Muscle of leg (tissue), 16 donors: ENCODE measurements at places on chromosomes 5 and 9. TPM values are rescaled to one million over a fixed set of nuclear protein-coding genes. Genes with fewer than 3 reads are reported as not detected.

The CNTNAP3B gene
- total RNA-seq, result 8.4 TPM

The SLC6A19 gene
- not detected for total RNA-seq

The FGD3 gene
- total RNA-seq, result 2.8 TPM

DNA sequence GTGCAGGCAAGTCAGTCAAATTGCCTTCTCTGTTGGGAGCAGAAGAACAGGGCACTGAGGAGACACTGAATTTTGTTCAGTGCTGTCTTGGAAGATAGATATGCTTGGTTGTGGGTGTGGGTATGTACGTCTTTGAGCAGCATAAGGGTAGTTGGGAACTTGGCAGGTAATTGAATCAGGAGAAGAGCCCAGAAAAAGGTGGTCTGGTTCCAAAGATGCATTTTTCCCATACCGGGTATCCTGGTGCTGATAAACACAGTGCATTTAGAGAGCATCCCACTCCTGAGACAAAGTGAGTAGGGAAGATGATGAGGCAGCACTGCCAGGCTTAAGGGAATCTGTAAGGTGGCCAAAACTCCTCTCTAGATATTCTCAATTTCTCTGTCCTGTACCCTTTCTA is 40.6 kb downstream of the TEK start:
- DNase-seq, result no peak

- peak; percentile 52 for DNase-seq
These were observed 7.7 kb downstream of the TPM2 start for GRCh38 chr9:35682051-35682450.

DNA sequence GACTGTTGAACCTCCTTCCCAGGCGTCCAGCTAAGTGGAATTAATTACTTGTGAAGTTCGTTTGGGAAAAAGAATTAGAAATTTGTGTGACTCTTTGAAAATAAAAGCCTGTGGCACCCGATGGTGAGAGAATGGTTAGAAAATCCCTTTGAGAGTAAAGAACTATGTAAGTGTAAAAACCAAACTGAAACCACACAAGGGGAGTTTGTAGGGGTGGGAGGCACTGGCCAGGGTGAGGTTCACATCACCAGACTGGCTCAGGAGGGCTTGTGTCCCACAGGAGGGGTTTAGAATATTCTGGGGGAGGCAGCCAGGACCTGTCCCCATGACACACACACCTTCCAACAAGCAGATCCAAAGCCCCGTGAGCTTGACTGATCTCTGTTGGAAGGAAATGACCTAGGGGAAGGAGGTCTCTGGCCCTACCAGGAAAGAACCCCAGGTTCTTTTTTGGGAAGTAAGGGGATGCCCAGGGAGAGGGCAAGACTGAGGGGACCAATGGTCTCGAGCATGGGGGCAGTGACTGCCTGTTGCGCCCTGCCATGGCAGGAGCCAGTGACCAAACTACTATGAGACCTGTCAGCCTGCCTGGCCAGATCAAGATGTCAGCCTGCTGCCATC is 4.3 kb downstream of the SPATA24 start:
- DNase-seq, result no peak

DNA sequence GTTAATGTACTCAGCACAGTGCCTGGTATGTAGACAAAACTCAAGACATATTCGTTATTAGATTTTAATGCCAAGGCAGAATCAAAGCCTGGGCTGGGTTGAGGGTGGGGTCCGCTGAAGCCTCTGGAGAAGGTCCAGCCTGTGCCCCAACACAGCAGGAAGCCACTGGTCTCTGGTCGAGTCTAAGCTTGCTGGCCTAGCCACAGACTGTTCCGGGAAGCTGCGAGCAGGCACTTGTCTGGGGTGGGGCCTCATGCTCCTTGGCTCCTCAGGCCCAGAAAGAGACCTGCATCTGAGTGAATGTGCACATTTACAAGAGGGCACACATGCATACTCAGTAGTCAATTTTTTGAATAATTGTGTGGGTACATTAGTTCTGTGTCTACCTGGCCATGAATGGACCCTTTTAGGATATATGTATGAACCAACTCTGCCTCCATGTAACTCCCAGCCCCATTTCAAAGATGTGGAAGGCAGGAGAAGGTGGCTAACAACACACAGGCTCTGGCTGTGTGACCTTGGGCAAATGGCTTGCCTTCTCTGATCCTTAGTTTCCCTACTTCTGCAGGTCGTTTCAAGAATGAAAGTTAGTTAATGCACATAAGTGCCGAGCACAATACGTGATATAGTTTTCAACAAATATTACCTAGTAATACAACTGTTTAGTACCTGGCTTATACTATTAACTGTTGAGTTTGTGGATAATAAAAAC is 18.3 kb downstream of the FAT2 start:
- no peak for DNase-seq

- no peak for DNase-seq
These were observed 58.6 kb downstream of the SLIT3 start for GRCh38 chr5:169242175-169242848.
